Natural killer cell (primary cell): ENCODE measurements at places on chromosomes 2 and 18. TPM values are rescaled to one million over a fixed set of nuclear protein-coding genes. Genes with fewer than 3 reads are reported as not detected.

ARID5A gene
- 117 TPM for total RNA-seq

ZNF385B gene
- not detected for total RNA-seq

DUSP11 gene
- total RNA-seq: 46.6 TPM

ANO7 gene
- total RNA-seq: 0.97 TPM

TTC31 gene
- 59.7 TPM for total RNA-seq

CNOT9 gene
- 61.4 TPM for total RNA-seq

FBXO48 gene
- total RNA-seq: 1.3 TPM

HDAC4 gene
- total RNA-seq: 100 TPM

UGT1A5 gene
- total RNA-seq: not detected

PLEK gene
- 333 TPM for total RNA-seq

UGT1A10 gene
- not detected for total RNA-seq

CASP10 gene
- total RNA-seq: 101 TPM

OR6B2 gene
- total RNA-seq: not detected

SMYD5 gene
- total RNA-seq: 25.3 TPM

FAM98A gene
- total RNA-seq: 17.3 TPM

FARSB gene
- 9.7 TPM for total RNA-seq

TLX2 gene
- total RNA-seq: 0.45 TPM

SPRED2 gene
- 8.3 TPM for total RNA-seq

TNFRSF11A gene
- 6.9 TPM for total RNA-seq

GALNT13 gene
- total RNA-seq: not detected

ENOSF1 gene
- total RNA-seq: 51.5 TPM

PKDCC gene
- not detected for total RNA-seq
